Immature natural killer cell (primary cell): ENCODE measurements at places on chromosomes 5 and 9. TPM values are rescaled to one million over a fixed set of nuclear protein-coding genes. Genes with fewer than 3 reads are reported as not detected.

GRCh38 chr9:93365427-93366118 is 85.9 kb upstream of the FAM120A start:
- H3K27ac ChIP-seq, result no peak overlapping the region
- no peaks in the 10 kb centered on the region for H3K4me1 ChIP-seq
- H3K4me3 ChIP-seq, result no peak overlapping the region
- H3K27me3 ChIP-seq, result peaks cover 6% of the 10 kb centered on the region
- no peaks in the 10 kb centered on the region for H3K36me3 ChIP-seq

DNA sequence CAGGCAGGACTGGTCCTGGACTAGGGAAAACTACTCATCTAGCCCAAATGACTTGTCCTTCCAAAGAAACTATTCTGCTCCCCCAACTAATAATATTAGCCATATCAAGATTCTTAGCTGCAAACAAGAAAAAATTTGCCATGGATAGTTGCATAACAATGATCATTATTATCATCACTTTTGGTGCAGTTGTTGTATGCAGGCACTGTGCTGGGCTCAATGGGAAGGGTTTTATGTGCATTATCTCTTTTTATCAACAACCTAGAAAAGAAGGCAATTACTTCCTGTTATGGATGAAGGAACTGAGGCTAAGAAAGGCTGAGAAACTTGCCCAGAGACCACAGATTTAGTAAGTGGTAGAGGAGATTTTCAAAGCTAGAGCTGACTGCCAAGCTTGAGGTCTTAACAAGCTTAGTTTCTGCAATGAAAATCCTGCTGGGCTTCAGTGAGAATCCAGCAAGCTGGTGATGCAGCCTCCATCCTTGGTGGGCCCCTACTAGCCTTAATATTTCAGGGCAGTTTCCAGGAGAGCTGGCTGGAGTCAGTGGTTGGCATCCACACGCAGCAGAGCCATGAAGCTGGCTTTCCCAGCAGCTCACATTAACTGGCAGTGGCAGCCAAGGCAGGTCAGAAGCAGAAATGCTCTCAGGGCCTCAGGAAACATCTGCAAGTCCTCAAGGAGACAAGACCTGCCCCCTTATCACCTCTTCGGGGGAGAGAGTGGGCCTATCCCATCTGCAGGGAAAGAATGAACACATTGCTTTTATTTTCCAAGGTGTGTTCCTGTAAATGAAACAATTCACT is 20.5 kb upstream of the MEGF9 start:
- DNase-seq, result no peak
- no peaks in the 10 kb centered on the region for H3K36me3 ChIP-seq
- no peak overlapping the region for H3K4me3 ChIP-seq
- H3K27ac ChIP-seq, result no peak overlapping the region

GRCh38 chr5:173884402-173885053 is 3.6 kb upstream of the CPEB4 start:
- H3K27me3 ChIP-seq, result no peaks in the 10 kb centered on the region
- H3K36me3 ChIP-seq, result no peaks in the 10 kb centered on the region
- peak; percentile 25 for DNase-seq
- peaks cover 52% of the 10 kb centered on the region for H3K4me1 ChIP-seq
- peak overlapping the region; percentile 22 for H3K27ac ChIP-seq

GRCh38 chr9:125258160-125258785 is 3.4 kb upstream of the GAPVD1 start:
- no peak overlapping the region for H3K27ac ChIP-seq
- H3K4me1 ChIP-seq, result peaks cover 24% of the 10 kb centered on the region
- no peaks in the 10 kb centered on the region for H3K36me3 ChIP-seq
- DNase-seq, result no peak
- H3K4me3 ChIP-seq, result no peak overlapping the region
- H3K27me3 ChIP-seq, result peaks cover 10% of the 10 kb centered on the region

GRCh38 chr9:74824654-74825053 is 63.1 kb downstream of the TRPM6 start:
- H3K4me1 ChIP-seq, result no peaks in the 10 kb centered on the region
- no peak overlapping the region for H3K4me3 ChIP-seq
- DNase-seq, result no peak
- H3K36me3 ChIP-seq, result no peaks in the 10 kb centered on the region
- peaks cover 2% of the 10 kb centered on the region for H3K27me3 ChIP-seq

PCDHB4 gene
- polyA plus RNA-seq, result not detected

PLAC8L1 gene
- polyA plus RNA-seq, result not detected
